ENCODE measurements at places on chromosomes 12 and 14. TPM values are rescaled to one million over a fixed set of nuclear protein-coding genes. Genes with fewer than 3 reads are reported as not detected.

The LRRC9 gene
- total RNA-seq: not detected

The OLR1 gene
- 0.24 TPM for total RNA-seq

The HCAR2 gene
- not detected for total RNA-seq

The AKAP3 gene
- 2.7 TPM for total RNA-seq

The ZFHX2 gene
- total RNA-seq: 0.12 TPM

The DLGAP5 gene
- total RNA-seq: 3.1 TPM

The ATP6V1D gene
- 82.0 TPM for total RNA-seq

The PSMB11 gene
- not detected for total RNA-seq

The CYP27B1 gene
- 1.2 TPM for total RNA-seq

The LMNTD1 gene
- total RNA-seq: 0.16 TPM

The SYNDIG1L gene
- total RNA-seq: not detected

The LPAR5 gene
- not detected for total RNA-seq

The TBX5 gene
- total RNA-seq: 0.12 TPM

The SSTR1 gene
- 5.5 TPM for total RNA-seq

The YY1 gene
- total RNA-seq: 51.9 TPM

The ARMH4 gene
- total RNA-seq: 10.1 TPM

The GLIPR1 gene
- 130 TPM for total RNA-seq

The RASAL1 gene
- not detected for total RNA-seq

The RFX4 gene
- total RNA-seq: not detected

The EXOC3L4 gene
- total RNA-seq: not detected

The FLVCR2 gene
- total RNA-seq: 0.61 TPM

The PLA2G1B gene
- not detected for total RNA-seq

All from hair follicle dermal papilla cell (primary cell).